ENCODE measurements at places on chromosomes 3 and 15.

GRCh38 chr15:58331560-58331912 lies 100.3 kb upstream of the LIPC start:
- no peak for DNase-seq
- peak overlapping the region; percentile 86 for H3K27ac ChIP-seq
- peaks cover 29% of the 10 kb centered on the region for H3K4me1 ChIP-seq

DNA sequence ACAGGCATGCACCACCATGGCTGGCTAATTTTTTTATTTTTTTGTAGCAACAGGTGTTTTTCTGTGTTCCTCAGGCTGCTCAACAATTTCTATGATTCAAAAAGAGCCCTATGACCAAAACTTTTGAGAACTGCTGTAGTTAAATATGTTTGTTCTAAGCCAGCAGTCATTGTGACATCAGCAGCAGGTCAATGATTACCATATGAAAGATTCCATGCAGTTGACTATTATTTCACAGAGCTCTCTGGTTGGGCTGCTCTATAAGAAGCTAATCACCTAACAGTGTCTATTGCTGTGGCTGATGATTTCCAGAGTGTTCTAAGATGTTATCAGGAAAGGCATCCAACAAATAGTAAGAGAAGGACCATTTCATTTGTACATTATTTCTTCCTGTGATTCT lies at the start of gene CCDC54:
Gene CCDC54, plus strand, starts transcription at position 289 of the 400 bp plus-strand sequence. CDS start 149 bp downstream, outside the sequence.
- H3K4me1 ChIP-seq, result no peaks in the 10 kb centered on the region
- no peak within 1 kb of the TSS for H3K27ac ChIP-seq
- H3K36me3 ChIP-seq, result no peaks in the 10 kb centered on the region
- no peak for DNase-seq

DNA sequence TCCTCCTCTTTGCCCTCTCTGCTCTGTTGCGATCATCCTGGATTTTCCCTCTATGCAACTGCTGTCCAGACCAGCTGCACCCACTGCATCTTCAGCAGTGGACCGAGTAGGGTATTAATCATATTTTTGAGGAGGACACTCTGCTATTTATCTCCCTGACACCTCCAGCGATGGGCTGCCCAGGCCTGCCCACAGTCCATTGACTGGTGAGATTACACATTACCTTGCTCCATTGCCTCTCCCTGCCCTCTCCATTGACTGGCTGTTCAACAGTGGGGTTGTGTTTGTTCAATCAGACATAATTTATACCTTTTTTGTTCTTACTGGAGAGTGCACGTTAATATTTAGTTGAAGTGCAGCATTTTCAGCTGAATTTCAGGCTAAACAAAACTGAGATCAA lies 559.3 kb upstream of the ARRDC4 start:
- no peak overlapping the region for H3K4me3 ChIP-seq
- H3K4me1 ChIP-seq, result no peaks in the 10 kb centered on the region
- H3K27ac ChIP-seq, result no peak overlapping the region
- no peaks in the 10 kb centered on the region for H3K27me3 ChIP-seq

DNA sequence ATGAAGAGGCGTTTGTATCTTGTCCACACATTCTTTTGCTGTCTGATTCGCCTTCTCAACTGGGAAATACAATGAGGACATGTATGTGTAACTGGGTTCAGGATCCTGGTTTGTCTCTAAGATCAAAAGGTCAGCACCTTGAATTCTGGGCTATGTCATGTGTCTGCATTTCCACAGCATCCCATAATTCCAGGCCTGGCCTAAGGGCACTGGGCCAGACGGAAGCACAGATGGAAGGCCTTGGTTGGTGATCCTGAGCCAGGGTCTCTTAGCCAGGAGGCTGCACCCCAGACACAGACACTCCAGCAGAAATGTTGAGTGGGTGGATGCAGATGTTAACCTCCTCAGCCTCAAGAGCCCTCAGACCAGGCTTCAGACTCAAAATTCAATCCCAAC lies 23.7 kb upstream of the HERC1 start:
- no peaks in the 10 kb centered on the region for H3K36me3 ChIP-seq
- DNase-seq, result peak; percentile 33
- no peaks in the 10 kb centered on the region for H3K4me1 ChIP-seq

DNA sequence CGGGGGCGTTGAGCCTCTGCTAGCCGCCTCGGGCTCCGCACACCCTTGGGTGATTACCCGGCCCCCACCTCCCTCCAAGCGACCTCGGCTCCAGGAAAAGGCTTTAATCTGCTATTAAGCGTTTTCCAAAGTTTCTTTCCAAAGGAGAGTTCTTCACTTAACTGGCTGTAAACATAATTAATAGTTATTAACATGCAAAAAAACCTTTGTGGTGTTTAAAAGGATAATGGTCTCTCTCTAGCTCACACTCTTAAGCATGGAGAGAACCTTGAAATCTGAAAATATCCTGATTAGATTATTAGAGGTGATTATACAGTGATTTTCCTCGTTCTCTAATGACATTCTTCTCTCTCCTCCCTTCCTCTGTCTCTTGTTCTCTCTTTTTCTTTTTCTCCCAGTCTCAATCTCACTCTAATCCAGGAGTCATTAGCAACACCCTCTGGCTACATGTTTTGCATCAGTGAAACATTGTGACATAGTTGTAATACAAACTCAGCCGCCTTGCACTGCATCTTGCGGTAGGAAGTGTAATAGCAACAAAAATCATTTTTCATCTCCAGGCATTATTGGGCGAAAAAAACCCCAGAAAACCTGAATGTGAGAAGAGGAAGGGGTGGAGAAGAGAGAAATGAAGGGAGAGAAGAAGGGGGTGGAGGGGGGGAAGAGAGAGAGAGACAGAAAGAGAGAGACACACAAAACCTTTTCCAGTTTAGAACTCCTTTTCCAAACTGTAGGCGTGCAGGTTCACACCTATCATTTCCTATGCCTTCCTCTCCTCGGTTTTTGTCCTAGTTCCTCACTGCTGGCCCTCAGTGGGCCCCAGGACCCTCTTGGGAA lies 24.4 kb downstream of the NR2F2 start:
- peak overlapping the region; percentile 53 for H3K4me3 ChIP-seq
- H3K27me3 ChIP-seq, result peaks cover 74% of the 10 kb centered on the region
- no peak for DNase-seq
- H3K4me1 ChIP-seq, result peaks cover 85% of the 10 kb centered on the region
- H3K36me3 ChIP-seq, result no peaks in the 10 kb centered on the region

DNA sequence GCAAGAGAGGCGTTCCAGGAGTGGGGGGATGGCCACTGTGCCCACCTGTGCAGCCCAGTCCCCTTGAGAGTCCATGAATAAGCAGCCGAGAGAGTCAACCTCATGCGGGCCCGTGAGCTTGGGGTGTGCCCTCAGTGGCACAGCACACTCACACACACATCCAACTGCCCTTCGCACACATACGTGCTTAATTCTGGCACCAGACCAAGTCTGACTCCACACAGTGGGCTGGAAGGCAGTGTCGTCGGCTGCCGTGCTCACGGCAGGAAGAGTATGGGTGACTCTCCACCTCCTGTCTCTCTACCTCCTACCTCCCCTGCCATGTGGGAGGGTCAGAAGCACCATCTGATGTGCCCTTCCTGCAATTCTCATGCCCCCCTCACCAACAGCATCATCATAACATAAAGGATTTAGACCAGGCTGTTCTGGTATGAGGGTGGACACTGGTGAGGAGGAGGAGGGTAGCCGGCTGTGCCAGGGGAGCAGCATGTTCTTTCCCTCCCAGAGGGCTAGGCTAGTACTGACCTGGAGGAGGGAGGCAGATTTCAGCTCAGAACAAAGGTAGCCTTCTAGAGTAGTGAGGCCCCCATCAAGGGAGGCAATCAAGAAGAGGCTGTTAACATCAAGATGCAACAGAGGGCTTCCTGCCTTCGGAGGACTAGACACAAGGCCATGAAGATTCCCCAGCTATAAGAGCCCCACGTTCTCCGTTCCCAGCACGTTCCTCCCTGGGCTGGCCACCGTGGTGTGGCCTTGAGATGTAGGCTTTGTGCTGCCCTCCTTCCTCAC lies 5.3 kb upstream of the STRA6 start:
- H3K27ac ChIP-seq, result no peak overlapping the region
- H3K4me1 ChIP-seq, result peaks cover 1% of the 10 kb centered on the region
- DNase-seq, result peak; percentile 83
- H3K36me3 ChIP-seq, result no peaks in the 10 kb centered on the region
- peaks cover 37% of the 10 kb centered on the region for H3K27me3 ChIP-seq

GRCh38 chr3:127161973-127162579 lies 30.9 kb upstream of the PRR23E start:
- H3K27me3 ChIP-seq, result no peaks in the 10 kb centered on the region
- H3K4me1 ChIP-seq, result no peaks in the 10 kb centered on the region
- H3K4me3 ChIP-seq, result no peak overlapping the region
- no peak for DNase-seq

GRCh38 chr3:11413071-11413470 lies 140.9 kb downstream of the ATG7 start:
- peaks cover 7% of the 10 kb centered on the region for H3K36me3 ChIP-seq
- DNase-seq, result no peak
- H3K4me1 ChIP-seq, result no peaks in the 10 kb centered on the region
- H3K27ac ChIP-seq, result no peak overlapping the region

GRCh38 chr3:150070271-150070670 lies 99.6 kb upstream of the PFN2 start:
- no peaks in the 10 kb centered on the region for H3K36me3 ChIP-seq
- H3K27ac ChIP-seq, result no peak overlapping the region
- H3K4me1 ChIP-seq, result no peaks in the 10 kb centered on the region
- no peak overlapping the region for H3K4me3 ChIP-seq

- no peak for DNase-seq
- no peaks in the 10 kb centered on the region for H3K4me1 ChIP-seq
- no peak overlapping the region for H3K27ac ChIP-seq
- no peak overlapping the region for H3K4me3 ChIP-seq
Measured at GRCh38 chr3:107450254-107450893, 72.4 kb upstream of the BBX start.

DNA sequence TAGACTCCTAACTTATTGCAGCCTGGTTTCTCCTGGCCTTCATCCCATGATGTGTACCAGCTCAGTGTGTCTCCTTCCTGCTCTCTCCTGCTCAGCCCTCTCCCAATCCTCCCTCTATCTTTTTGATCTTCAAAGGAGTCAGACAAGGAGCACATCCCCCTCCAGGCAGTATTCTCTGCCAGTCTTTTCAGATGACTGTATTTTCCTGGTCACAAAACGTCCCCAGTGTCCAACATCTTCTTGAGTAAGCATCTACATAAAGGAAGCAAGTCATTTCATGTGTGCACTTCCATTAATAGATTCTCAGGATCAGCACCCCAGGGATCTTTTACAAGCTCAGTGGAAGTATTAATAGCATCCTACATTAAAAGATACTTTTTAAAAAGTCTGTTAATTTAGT lies 148.9 kb upstream of the THBS1 start:
- H3K27ac ChIP-seq, result no peak overlapping the region
- peaks cover 22% of the 10 kb centered on the region for H3K4me1 ChIP-seq
- no peak for DNase-seq
- no peaks in the 10 kb centered on the region for H3K36me3 ChIP-seq

- no peaks in the 10 kb centered on the region for H3K36me3 ChIP-seq
- peaks cover 13% of the 10 kb centered on the region for H3K4me1 ChIP-seq
- peak overlapping the region; percentile 74 for H3K27ac ChIP-seq
- no peaks in the 10 kb centered on the region for H3K27me3 ChIP-seq
Measured at GRCh38 chr3:66693461-66694031, 192.7 kb upstream of the LRIG1 start.

- no peak for DNase-seq
- H3K4me1 ChIP-seq, result peaks cover 10% of the 10 kb centered on the region
- no peak overlapping the region for H3K27ac ChIP-seq
- no peaks in the 10 kb centered on the region for H3K36me3 ChIP-seq
Measured at GRCh38 chr3:65478551-65479500, 559.9 kb downstream of the MAGI1 start.

Data from stomach (tissue), 19 donors.